Endothelial cell (in vitro differentiated cells): ENCODE measurements at places on chromosomes 1 and 21.

- no peak for DNase-seq
Measured at GRCh38 chr1:224192082-224192788, 9.2 kb downstream of the DEGS1 start.

DNA sequence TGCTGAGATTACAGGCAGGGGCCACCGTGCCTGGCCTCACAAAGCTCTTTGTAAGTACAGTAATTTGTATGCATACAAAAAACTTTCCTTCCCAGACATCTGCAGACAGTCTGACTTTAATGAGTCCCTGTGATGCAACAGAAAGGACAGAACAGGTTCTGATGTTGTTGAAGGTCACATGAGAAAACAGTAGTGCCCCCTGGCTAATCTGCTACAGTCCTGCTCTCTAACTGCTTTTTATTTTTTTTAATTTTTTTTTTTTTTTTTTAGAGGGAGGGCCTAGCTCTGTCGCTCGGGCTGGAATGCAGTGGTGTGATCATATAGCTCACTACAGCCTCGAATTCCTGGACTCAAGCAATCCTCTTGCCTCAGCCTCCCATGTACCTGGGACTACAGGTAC lies 36.7 kb downstream of the ACBD3 start:
- DNase-seq, result no peak

DNA sequence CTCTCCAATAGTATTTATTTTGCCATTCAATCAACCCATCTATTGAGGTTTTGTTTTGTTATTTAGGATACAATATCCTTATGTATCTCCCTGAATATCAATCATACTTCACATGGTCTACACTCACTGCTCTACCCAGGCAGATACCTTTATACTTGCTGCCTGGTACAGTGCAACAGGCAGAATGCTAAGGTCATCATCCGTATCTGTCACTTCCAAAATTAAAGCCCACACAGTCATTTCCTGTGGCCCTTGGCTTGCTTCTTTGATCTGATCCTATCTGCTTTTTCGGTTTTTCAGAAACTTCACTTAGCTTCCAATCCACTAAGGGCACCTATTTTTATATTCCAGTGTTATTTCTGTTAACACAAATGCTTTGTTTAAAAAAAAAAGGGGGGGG lies 22.3 kb upstream of the ZZZ3 start:
- no peak for DNase-seq

DNA sequence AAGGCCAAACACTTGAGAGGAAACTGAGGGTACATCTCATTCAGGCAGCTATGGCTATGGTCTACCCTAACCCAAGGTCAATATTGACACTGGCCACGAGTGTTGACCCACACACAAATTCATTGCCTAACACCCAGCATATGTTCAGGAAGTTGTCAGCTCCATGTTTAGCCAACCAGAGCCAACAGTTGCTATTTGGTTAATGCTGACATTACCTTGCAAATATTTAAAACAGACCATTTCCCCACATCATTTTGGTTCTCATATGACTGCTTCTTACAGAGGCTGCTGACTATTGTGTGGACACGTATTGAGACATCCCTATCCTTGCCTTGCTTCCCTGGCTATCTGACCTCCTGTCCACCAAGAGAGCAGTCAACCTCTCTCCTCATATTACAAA lies 97.3 kb downstream of the LMX1A start:
- no peak for DNase-seq

- no peak for DNase-seq
Measured at GRCh38 chr1:94048413-94049164, 72.4 kb downstream of the ABCA4 start.

- no peak for DNase-seq
Measured at GRCh38 chr21:43373362-43374227, 53.3 kb downstream of the SIK1 start.
